GM23338 (cell line): ENCODE measurements at places on chromosomes 11 and 22.

- no peaks in the 10 kb centered on the region for H3K27me3 ChIP-seq
- H3K36me3 ChIP-seq, result peaks cover 19% of the 10 kb centered on the region
- H3K27ac ChIP-seq, result no peak overlapping the region
Measured at GRCh38 chr22:43945632-43946383, 9.4 kb upstream of the SAMM50 start.

DNA sequence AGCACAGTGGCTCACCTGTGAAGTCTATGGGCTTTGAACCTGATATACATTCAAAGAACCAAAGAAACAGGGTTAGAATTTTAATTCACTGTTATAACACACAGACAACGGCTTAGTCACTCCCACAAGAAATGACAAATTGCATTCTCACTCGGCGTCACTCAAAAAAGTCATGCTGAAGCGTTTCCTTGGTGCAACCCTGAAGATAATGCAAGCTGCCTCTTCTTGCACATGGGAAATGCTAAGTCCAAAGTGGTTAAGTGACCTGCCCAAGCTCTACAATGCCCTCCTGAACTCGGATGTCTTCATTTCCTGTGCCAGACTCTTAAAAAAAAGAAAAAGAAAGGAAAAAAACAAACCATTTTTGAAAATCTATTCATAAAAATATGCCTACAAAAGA, 10.0 kb downstream of the LGR4 start:
- peaks cover 62% of the 10 kb centered on the region for H3K4me1 ChIP-seq
- no peaks in the 10 kb centered on the region for H3K27me3 ChIP-seq
- no peak overlapping the region for H3K4me3 ChIP-seq
- no peak overlapping the region; the same call in 1 of the 2 replicates for H3K27ac ChIP-seq
- no peak for DNase-seq
- no peaks in the 10 kb centered on the region for H3K36me3 ChIP-seq

DNA sequence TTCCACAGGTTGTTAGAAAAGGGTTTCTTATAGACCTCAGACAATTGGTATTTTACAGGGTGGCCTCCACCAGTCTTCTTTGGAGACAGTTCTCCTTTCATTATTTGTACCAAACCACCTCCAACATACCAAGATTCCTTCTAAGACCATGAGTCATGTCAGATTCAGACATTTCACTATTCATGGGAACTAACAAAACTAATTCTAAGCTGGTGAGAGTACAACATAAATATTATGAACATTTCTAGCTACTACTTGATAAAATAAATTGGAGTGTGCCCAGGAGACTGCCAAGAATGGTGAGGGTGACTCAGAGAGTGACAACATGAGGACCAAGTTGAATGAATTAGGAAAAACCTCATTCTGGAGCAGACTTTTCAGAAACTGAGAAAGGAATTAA, 494.6 kb upstream of the LRRC4C start:
- H3K36me3 ChIP-seq, result no peaks in the 10 kb centered on the region
- no peak overlapping the region for H3K27ac ChIP-seq
- H3K4me1 ChIP-seq, result no peaks in the 10 kb centered on the region
- no peak for DNase-seq
- H3K4me3 ChIP-seq, result no peak overlapping the region

DNA sequence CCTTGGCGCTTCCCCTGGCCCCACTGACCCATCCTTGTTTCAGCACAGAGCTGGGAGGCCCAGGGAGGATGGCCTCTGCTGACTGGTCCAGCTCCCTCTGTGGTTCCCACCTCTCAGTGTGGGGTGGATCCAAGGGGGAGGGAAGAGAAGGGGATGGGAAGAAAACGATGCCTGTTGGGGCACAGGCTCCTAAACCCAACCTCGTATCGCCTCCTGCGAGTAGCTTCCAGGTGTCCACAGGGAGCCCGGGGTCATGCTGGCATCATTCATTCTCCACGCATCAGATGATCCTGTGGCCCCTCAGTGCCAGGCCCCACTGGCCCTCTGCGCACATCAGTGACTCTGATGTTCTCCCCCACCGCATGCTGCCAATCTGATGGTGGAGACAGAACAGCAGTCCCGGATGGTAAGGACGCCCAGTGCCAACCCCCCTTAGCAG, 5.1 kb downstream of the MYEOV start:
- H3K4me3 ChIP-seq, result no peak overlapping the region
- no peak for DNase-seq
- no peaks in the 10 kb centered on the region for H3K27me3 ChIP-seq
- H3K36me3 ChIP-seq, result no peaks in the 10 kb centered on the region
- H3K4me1 ChIP-seq, result no peaks in the 10 kb centered on the region
- no peak overlapping the region for H3K27ac ChIP-seq

DNA sequence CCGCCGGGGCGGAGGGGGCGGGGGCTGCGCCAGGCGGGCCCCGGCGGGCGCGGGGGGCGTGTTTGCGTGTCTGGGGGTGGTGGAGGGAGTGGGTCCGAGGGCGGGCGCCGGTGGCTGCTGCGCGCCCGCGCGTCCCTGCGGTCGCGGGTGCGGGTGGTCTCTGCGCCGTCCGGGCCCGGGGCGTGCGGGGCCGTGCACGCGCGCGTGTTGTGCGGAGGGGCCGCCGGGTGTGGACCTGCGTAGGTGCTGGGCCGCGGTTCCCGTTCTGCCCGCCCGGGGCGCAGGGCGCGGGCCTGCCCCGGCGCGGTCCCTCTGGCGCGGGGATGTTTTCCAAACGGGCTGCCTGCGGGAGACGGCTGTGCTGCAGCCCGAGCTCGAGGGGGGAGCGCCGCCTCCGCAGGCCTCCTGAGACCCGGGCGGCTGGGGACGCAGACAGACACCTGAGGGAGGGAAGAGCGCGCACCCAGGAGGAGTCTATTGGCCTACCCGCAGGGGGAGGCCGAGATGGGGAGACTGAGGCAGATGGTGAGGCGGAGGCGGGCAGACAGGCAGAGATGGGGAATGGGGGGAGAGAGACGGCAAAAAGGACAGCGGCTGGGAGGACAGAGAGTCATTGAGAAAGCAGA, 442 bp downstream of the PELI3 start:
- no peaks in the 10 kb centered on the region for H3K36me3 ChIP-seq
- H3K4me1 ChIP-seq, result peaks cover 35% of the 10 kb centered on the region
- DNase-seq, result peak; percentile 64
- peak overlapping the region; percentile 81 for H3K4me3 ChIP-seq
- no peak overlapping the region for H3K27ac ChIP-seq
- no peaks in the 10 kb centered on the region for H3K27me3 ChIP-seq

DNA sequence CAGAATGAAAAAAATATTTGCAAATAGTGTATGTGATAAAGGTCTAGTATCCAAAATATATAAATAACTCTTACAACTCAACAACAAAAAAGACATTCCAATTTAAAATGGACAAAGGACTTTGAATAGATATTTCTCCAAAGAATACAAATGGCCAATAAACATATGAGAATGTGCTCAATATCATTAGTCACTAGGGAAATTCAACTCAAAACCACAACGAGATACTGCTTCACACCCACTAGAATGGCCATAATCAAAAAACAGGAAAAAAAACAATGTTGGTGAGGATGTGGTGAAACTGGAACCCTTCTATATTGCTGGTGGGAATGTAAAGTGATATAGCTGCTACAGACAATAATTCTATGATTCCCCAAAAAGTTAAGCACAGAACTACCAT, 38.6 kb upstream of the RPS13 start:
- H3K4me3 ChIP-seq, result no peak overlapping the region
- H3K27ac ChIP-seq, result no peak overlapping the region
- no peaks in the 10 kb centered on the region for H3K4me1 ChIP-seq
- H3K27me3 ChIP-seq, result no peaks in the 10 kb centered on the region

- H3K27ac ChIP-seq, result no peak overlapping the region
- peaks cover 4% of the 10 kb centered on the region; the same call in 1 of the 2 replicates for H3K4me1 ChIP-seq
- no peaks in the 10 kb centered on the region for H3K36me3 ChIP-seq
- H3K27me3 ChIP-seq, result no peaks in the 10 kb centered on the region
Measured at GRCh38 chr22:35306350-35306967, 6.8 kb downstream of the TOM1 start.

DNA sequence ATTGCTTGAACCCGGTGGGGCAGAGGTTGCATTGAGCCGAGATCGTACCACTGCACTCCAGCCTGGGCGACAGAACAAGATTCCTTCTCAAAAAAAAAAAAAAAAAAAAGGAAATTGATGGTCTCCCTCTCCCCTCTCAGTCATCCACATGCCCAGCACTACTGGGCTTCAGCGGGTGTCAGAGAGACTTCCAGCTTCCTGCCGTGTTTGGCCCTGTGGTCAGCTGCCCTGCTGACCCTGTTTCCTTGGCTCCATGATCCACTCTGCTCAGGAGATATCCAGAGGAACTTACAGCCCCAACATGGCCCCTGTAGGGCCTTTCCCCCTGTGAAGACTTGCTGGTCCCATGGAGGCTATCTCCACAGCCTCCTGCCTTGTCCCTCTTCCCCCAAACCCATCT, 6.1 kb upstream of the PNPLA3 start:
- H3K36me3 ChIP-seq, result no peaks in the 10 kb centered on the region
- no peaks in the 10 kb centered on the region; the same call in 1 of the 2 replicates for H3K4me1 ChIP-seq
- H3K27ac ChIP-seq, result no peak overlapping the region
- no peaks in the 10 kb centered on the region for H3K27me3 ChIP-seq

- H3K36me3 ChIP-seq, result no peaks in the 10 kb centered on the region
- H3K4me3 ChIP-seq, result peak overlapping the region; percentile 81
- H3K4me1 ChIP-seq, result peaks cover 49% of the 10 kb centered on the region
- H3K27ac ChIP-seq, result no peak overlapping the region
- peaks cover 100% of the 10 kb centered on the region for H3K27me3 ChIP-seq
Measured at GRCh38 chr11:128691802-128692752, 1.8 kb upstream of the FLI1 start.

- peaks cover 5% of the 10 kb centered on the region; the same call in 1 of the 2 replicates for H3K4me1 ChIP-seq
- no peak for DNase-seq
- no peaks in the 10 kb centered on the region for H3K36me3 ChIP-seq
- H3K27me3 ChIP-seq, result no peaks in the 10 kb centered on the region
- no peak overlapping the region for H3K27ac ChIP-seq
Measured at GRCh38 chr11:66326261-66327111, 9.6 kb upstream of the CD248 start.
